Aorta (tissue), 5 donors: ENCODE measurements at places on chromosomes 1 and 21. TPM values are rescaled to one million over a fixed set of nuclear protein-coding genes. Genes with fewer than 3 reads are reported as not detected.

DNA sequence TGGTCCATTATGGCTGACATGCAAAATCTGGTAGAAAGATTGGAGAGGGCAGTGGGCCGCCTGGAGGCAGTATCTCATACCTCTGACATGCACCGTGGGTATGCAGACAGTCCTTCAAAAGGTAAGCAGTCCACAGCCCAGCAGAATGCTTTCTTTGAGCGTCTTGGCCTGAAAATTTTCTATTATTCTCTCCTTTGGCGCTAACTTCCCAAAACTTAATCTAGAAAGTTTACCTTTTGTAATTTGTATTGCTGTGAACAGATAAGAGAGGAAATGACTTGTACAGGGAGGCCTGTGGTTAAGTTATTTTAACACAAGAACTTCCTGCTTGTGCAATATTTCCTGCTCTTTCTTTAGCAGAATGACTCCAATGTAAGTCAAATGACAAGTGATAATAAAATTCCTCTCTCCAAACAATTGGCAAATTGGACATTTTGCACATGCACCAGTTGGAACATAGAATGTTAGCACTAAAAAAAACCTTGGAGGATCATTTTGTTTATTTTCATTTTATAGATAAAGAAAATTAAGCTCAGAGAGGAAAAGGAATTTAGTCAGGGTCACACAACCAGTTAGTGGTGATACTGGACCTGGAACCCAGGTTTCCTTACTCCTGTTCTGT lies 18.9 kb downstream of the CAP1 start:
- H3K4me3 ChIP-seq, result no peak overlapping the region
- no peak for DNase-seq
- no peak overlapping the region for H3K27ac ChIP-seq
- peaks cover 16% of the 10 kb centered on the region for H3K36me3 ChIP-seq
- H3K4me1 ChIP-seq, result peaks cover 8% of the 10 kb centered on the region

- H3K27ac ChIP-seq, result no peak within 1 kb of the TSS
- H3K27me3 ChIP-seq, result no peaks in the 10 kb centered on the region
- no peaks in the 10 kb centered on the region for H3K36me3 ChIP-seq
- H3K4me3 ChIP-seq, result no peak within 1 kb of the TSS
These were observed at the start of gene RAB25 for GRCh38 chr1:156060937-156061636. Gene RAB25 (plus strand): TSS chr1:156061160. CDS start chr1:156061401, 241 bp downstream.

DNA sequence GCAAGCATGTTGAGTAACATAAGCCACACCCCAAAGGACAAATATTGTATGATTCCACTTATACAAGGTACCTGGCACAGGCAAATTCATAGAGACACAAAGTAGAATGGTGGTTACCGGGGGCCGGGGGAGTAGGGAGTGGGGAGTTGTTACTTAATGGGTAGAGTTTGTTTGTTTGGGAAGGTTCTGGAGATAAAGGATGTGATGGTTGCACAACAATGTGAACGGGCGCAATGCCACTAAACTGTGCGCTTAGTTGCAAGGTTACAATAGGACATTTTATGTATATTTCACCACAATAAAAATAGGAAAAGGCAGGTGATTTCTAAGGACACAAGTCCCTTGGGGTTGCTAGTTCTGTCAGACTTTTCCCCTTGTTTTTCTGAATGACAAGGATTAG lies 516.6 kb downstream of the KIF26B start:
- H3K4me3 ChIP-seq, result no peak overlapping the region
- no peak overlapping the region for H3K27ac ChIP-seq
- DNase-seq, result no peak
- H3K27me3 ChIP-seq, result no peaks in the 10 kb centered on the region
- no peaks in the 10 kb centered on the region for H3K36me3 ChIP-seq

The PITHD1 gene
- total RNA-seq, result 34.9 TPM

GRCh38 chr1:167165948-167166689 lies 54.6 kb upstream of the POU2F1 start:
- no peak for DNase-seq
- no peaks in the 10 kb centered on the region for H3K36me3 ChIP-seq
- H3K4me1 ChIP-seq, result no peaks in the 10 kb centered on the region
- no peak overlapping the region for H3K27ac ChIP-seq
- no peaks in the 10 kb centered on the region for H3K27me3 ChIP-seq

- H3K36me3 ChIP-seq, result peaks cover 2% of the 10 kb centered on the region
- H3K4me1 ChIP-seq, result no peaks in the 10 kb centered on the region
- no peak overlapping the region for H3K4me3 ChIP-seq
- peak overlapping the region; percentile 19 for H3K27ac ChIP-seq
- no peaks in the 10 kb centered on the region for H3K27me3 ChIP-seq
- peak; percentile 93 for DNase-seq
These were observed 12.9 kb downstream of the PI4KB start for GRCh38 chr1:151314137-151314875.

- no peaks in the 10 kb centered on the region for H3K4me1 ChIP-seq
- no peak overlapping the region for H3K27ac ChIP-seq
- no peak for DNase-seq
- no peaks in the 10 kb centered on the region for H3K36me3 ChIP-seq
- no peak overlapping the region for H3K4me3 ChIP-seq
- peaks cover 4% of the 10 kb centered on the region for H3K27me3 ChIP-seq
These were observed 231.7 kb downstream of the LMX1A start for GRCh38 chr1:165124772-165125171.

GRCh38 chr1:9853249-9853595 lies 29.5 kb upstream of the CLSTN1 start:
- H3K27me3 ChIP-seq, result no peaks in the 10 kb centered on the region
- H3K4me1 ChIP-seq, result no peaks in the 10 kb centered on the region
- DNase-seq, result no peak
- no peak overlapping the region for H3K4me3 ChIP-seq

The BARHL2 gene
- not detected for total RNA-seq

The MATN1 gene
- not detected for total RNA-seq

DNA sequence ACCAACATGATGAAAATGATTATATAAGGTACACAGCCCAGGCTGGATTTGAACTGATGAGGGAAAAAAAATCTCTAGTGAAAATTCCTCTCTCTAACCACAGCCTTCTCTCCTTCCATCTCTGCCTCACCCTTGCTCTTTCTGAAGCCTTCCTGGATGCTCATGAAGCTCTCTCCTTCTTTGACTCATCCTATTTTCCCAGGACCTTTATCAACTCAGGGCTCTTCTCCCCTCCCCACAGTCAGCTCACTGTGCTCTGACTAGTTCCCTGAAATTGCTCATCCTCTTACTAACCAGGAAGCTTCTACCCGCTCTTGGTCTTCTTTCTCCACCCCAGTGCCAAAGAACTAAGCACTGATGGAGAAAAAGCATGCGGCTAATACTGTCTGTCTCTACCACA lies 46.4 kb upstream of the ERG start:
- H3K4me3 ChIP-seq, result no peak overlapping the region
- DNase-seq, result no peak
- no peaks in the 10 kb centered on the region for H3K27me3 ChIP-seq

The PLEKHN1 gene
- 0.52 TPM for total RNA-seq

- no peaks in the 10 kb centered on the region for H3K4me1 ChIP-seq
- peaks cover 9% of the 10 kb centered on the region for H3K36me3 ChIP-seq
- H3K27ac ChIP-seq, result no peak overlapping the region
- DNase-seq, result no peak
- H3K4me3 ChIP-seq, result no peak overlapping the region
These were observed 31.5 kb downstream of the SNAP47 start for GRCh38 chr1:227766653-227767277.

GRCh38 chr1:28775121-28775942 lies 36.6 kb upstream of the OPRD1 start:
- H3K4me1 ChIP-seq, result no peaks in the 10 kb centered on the region
- no peaks in the 10 kb centered on the region for H3K27me3 ChIP-seq
- H3K36me3 ChIP-seq, result peaks cover 3% of the 10 kb centered on the region

DNA sequence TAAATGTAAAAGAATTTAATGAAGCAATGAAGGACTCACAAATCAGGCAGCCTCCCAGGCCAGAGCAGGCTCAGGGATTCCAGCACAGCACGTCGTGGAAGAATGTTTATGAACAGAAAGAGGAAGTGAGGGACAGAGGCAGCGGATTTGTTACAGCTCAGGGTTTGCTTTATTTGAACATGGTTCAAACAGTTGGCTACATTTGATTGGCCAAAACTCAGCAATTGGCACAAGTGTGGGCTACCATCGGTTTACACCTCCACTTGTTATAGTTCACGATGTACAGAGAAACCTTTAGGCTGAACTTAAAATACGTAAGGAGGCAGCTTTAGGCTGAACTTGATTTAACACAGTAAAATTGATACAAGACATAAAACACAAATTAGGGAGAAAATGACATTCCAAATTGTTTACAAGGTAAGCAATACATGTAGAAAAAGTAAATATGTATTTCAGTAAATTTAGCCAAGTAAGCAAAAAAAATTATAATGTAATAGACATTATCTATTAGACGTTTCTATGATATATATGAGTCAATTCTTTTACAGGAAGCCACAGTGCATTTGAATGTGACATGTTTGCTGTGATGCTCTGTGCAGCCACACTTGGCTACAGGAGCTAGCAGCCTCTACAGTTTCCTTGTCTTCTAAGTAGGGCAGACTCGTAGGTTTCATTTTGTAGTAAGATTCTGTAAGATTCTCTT lies 126.5 kb downstream of the ADSS2 start:
- H3K27me3 ChIP-seq, result no peaks in the 10 kb centered on the region
- H3K4me3 ChIP-seq, result no peak overlapping the region
